EL (cell line): ENCODE measurements at places on chromosomes 6 and 20.

DNA sequence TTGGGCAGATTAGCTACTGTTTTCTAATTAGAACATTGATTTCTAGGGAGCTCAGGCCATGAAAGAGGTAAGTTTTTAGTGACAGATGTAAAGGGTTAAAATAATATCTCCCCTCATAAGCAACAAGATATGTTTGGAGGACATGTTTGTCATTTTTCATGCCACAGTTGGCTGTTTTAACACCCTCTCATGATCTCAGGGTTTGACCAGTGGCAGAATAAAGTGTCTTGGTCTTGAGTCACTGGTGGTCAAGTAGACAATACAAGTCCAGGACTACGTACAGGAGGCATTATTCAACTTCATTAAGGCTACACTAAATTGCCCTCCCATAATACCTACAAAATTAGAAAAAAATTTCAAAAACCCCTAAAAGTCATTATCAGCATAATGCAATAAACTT, 92.6 kb downstream of the F13A1 start:
- no peak for DNase-seq

DNA sequence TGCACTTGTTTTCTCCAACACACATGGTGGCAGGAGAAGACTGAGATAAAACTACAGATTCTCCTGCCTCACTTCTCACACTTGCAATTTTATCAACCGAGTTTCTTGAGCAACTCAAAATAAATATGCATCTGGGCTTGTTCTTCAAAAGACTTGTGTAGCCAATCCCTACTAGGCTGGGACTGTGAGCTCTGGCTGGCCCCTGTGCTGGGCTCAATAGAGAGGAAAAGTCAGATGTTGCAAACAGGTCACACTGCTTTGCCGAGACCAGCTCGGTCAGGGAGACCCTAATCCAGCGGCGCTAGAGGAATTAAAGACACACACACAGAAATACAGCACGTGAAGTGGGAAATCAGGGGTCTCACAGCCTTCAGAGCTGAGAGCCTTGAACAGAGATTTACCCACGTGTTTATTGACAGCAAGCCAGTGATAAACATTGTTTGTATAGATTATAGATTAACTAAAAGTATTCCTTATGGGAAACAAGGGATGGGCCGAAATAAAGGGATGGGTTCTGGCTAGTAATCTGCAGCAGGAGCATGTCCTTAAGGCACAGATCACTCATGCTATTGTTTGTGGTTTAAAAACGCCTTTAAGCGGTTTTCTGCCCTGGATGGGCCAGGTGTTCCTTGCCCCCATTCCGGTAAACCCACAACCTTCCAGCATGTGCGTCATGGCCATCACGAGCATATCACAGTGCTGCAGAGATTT, 32.7 kb downstream of the FAM50B start:
- DNase-seq, result no peak

DNA sequence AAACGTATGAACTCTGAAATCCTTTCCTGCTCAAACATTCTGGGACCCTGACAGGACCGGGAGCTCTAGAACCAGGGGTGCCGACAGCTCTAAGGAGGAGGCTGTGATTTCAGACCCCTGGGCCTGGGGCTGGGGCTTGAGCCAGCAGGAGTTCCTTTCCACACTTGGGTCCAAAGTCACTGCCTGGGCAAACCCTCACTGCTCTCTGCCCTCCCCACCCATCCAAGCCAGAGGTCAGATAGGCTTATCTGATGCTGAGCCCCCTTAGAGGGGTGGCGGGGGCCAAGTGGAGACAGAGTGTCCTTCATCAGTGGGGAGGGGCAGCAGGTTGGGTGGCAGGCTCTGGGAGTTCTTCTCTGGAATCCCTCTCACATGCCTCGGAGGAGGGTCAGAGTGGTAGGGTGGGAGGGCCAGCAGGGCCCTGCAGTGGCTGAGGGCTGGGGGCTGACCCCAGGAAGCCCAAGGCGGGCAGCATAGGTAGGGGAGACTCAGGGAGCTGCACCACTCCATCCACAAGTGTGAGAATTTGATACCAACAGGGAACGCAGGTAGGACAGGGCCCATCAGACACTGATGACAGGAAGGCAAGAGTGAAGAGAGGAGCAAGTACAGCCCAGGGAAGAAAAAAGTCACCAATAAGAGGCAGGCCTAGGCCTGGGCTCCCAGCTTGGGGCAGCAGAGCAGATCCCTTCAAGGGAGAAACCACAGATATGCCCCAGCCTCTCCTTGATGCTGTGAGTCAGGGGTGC, 121.0 kb downstream of the MRPL14 start:
- peak; percentile 50 for DNase-seq

DNA sequence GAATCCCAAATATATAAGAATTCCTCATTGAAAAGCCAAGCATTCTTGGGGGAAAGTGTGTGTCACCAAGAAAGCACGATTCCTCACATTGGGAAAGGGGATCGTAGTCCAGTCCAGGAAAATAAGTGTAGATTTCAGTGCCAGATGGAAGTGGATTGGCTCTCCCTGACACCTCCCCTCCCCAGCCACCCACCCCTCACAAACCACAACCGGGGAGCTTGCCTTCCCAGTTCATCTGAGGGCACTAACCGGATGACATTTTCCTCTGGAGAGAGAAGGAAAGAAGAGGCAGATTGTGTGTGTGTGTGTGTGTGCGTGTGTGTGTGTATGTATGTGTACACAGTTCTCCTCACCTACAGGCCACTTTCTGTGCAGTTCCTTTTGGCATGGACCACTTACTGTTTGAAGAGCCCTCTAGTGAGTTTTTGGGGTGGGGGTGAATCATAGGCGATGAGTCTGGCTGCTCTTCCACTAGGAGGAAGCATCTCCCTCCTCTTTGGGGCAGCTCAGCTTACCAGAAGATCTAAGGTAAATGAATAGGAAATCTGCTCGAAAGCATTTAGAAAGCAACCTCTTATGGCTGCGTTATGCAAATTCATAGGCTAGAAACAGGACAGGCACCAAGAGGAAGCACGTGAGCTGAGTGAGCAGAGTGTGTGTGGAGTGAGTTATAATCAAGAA, 20.8 kb downstream of the DAAM2 start:
- peak; percentile 52 for DNase-seq

DNA sequence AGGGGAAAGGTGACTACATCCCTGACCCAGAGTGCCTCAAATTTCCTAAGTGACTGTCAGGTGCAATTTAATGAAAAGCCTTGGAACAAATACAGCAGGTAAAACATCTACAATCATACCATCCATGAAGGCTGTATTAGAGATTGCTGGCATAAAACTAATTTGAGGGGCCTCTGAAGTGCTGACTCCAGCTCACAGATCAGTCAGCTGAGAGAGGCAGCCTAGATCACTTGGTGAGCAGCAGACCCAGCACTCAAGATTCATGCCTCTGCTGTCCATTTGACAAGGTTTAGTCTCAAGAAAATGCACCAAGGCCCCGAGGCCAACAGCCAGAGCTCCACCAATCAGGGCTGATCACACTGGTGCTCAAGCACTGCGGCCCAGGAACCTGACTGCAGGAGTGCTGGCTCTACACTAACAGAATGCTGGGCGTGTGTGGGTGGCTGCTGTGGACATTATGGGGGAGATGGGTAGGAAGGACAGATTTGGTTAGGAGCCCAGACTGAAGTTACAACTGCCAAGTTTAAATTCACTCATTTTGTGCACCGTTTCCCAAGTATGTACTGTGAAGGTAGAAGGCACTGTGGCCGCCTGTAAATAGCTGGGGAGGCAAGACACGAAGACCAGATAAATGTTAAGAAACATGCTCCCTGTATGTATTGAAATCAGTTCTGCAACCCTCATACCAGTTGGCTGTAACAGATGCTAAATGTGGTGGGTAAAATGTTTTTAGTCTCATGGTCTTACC, 28.2 kb downstream of the SNX5 start:
- DNase-seq, result no peak

- no peak for DNase-seq
Observed at GRCh38 chr20:48143435-48144081, 358.3 kb upstream of the SULF2 start.

DNA sequence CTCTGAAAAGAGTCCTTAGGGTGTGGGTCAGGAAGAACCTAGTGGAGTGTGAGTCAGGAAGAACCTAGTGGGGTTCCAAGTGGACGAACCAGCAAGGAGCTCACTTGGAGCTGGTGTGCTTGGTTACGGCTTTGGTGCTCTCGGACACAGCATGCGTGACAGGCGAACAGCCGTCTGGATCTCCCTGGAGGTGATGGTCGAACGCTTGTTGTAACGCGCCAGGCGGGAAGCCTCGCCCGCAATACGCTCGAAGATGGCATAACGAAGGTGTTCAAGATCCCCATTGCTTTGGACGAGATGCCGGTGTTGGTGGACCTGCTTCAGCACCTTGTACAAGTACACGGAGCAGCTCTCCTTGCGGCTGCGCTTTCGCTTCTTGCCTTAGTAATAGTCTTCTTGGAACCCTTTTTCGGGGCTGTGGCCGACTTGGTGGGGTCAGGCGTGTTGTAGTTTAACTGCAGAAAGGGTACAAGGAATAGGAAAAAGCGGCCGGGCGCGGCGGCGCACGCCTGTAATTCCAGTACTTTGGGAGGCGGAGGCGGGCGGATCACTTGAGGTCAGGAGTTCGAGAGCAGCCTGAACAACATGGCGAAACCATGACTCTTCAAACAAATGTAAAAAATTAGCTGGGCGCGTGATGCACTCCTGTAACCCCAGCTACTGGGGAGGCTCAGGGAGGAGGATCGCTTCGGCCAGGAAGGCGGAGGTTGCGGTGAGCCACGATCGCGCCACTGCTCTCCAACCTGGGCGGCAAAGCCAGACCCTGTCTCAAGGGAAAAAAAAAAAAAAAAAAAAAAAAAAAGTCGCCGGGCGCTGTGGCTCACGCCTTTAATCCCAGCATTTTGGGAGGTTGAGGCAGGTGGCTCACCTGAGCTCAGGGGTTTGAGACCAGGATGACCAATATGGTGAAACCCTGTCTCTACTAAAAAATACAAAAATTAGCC, 48.0 kb downstream of the OR2B2 start:
- peak; percentile 31 for DNase-seq

- DNase-seq, result no peak
Observed at GRCh38 chr6:142683714-142684141, 261.2 kb downstream of the HIVEP2 start.

GRCh38 chr6:11942185-11942864, 69.8 kb upstream of the HIVEP1 start:
- DNase-seq, result no peak

GRCh38 chr20:3749689-3750531, 17.4 kb downstream of the HSPA12B start:
- DNase-seq, result no peak

- DNase-seq, result no peak
Observed at GRCh38 chr6:24477070-24477469, 12.3 kb downstream of the GPLD1 start.

DNA sequence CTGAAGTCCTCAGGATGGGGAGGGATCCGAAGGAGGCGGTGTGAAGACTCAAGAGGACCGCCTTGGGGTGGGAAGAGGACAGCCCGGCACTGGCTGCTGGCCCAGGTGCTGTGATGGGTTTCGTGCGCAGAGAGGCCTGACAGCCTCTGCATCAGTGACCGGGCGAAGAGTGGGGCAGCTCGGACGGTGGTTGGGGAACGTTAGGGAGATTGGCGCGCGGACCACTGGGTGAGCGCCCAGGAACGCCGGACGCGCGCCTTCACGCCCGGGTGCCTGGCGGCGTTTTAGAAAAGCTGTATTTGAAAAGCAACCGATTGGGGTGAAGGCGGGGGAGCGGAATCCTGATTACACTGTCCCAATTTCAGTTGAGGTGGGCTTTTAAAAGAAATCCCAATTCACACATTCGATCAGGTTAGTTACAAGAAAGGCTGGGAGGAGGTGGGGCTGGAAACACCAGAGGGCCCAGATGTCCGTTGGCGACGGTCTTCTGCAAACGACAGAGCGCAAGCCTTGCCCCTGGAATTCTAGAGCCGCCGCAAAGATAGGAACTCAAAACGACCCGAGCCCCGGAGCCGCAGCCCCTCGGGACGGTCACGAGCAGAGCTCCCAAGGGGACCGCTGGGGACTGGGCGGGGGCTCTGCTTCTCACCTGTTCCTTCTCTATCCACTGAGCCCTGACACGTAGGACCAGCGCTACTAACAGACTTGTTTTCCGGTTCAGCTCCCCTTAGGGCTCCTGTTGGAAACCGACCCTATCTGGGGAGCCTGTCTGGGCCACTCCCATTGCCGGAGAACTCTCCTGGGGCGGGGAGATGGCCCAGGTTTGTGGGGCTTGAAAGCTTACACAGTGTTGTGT, 8.5 kb upstream of the TRIM40 start:
- DNase-seq, result no peak
